Fibroblast of lung (primary cell): ENCODE measurements at places on chromosomes 13 and 19. TPM values are rescaled to one million over a fixed set of nuclear protein-coding genes. Genes with fewer than 3 reads are reported as not detected.

DNA sequence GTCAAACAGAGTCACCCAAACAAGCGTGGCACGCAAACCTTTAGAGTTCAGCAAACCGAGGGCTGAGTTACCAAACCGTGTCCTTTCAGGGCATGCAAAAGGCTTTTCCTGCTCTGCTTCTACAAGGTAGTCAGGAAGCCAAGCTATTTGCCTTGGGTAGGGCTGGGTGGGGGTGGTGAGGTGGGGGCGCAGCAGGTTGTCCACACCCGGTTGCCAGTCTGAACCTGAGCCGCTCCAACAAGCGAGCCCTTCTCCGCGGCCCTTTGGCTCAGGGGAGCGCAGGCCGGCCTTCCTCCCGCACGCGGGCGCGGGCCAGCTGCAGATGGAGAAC is 347 bp upstream of the CLDN10 start:
- no peaks in the 10 kb centered on the region for H3K36me3 ChIP-seq
- DNase-seq = no peak
- H3K27me3 ChIP-seq = peaks cover 50% of the 10 kb centered on the region
- no peaks in the 10 kb centered on the region for H3K4me1 ChIP-seq

GRCh38 chr19:10419646-10420443 is 493 bp upstream of the PDE4A start:
- H3K27ac ChIP-seq = no peak overlapping the region
- H3K36me3 ChIP-seq = no peaks in the 10 kb centered on the region
- H3K4me3 ChIP-seq = peak overlapping the region; percentile 43
- H3K4me1 ChIP-seq = peaks cover 19% of the 10 kb centered on the region

DNA sequence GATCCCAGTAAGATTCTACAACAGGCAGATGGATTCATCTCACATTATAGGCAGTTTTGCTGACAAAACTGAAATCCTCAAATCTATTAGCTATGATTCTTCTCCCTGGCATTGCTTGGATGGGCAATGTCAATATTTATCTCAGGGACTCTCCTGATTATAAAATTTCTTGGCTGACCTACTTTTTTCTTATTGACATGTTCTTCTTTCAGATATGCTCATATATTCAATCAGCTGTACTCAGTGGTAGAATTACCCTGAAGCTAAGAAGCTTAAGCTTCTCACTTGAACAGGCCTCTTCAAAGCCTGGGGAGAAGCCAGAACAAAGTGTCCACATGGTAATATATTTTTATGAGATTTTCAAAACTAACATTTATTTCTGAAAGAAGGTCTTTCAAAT is 513.6 kb downstream of the PCDH9 start:
- no peak for DNase-seq
- no peaks in the 10 kb centered on the region for H3K4me1 ChIP-seq
- H3K36me3 ChIP-seq = no peaks in the 10 kb centered on the region
- H3K27me3 ChIP-seq = no peaks in the 10 kb centered on the region

- no peaks in the 10 kb centered on the region for H3K36me3 ChIP-seq
- no peak overlapping the region for H3K27ac ChIP-seq
- H3K4me3 ChIP-seq = no peak overlapping the region
- DNase-seq = no peak
- no peaks in the 10 kb centered on the region for H3K4me1 ChIP-seq
These were observed 1.6 kb downstream of the ZNRF4 start for GRCh38 chr19:5456841-5457200.

- no peaks in the 10 kb centered on the region for H3K36me3 ChIP-seq
- no peaks in the 10 kb centered on the region for H3K4me1 ChIP-seq
- peak; percentile 65 for DNase-seq
These were observed 24.2 kb downstream of the TEX29 start for GRCh38 chr13:111344471-111345191.

Gene THSD8
- 0.51 TPM in 1 of 2 replicates, not detected in the other for total RNA-seq
